ENCODE measurements at places on chromosomes 2 and 18.

DNA sequence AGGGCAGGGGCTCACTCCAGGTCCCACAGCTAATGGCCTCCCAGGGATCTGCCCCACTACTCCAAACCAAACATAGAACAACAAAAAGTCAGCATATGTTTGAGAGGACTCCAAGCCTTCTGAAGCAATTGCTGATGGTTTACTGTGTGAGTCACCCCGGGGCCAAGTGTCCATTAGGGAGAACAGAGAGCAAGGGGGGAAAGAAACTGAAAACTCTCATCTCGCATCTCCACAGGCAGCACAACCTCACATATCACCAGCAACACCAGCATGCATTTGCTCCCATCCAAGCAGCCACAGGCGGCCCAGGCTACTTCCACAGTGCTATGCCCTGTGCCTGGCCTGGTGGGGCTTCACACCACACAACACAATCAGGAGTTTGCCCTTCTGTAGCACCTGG, 39.1 kb downstream of the CYRIA start:
- no peak for DNase-seq

DNA sequence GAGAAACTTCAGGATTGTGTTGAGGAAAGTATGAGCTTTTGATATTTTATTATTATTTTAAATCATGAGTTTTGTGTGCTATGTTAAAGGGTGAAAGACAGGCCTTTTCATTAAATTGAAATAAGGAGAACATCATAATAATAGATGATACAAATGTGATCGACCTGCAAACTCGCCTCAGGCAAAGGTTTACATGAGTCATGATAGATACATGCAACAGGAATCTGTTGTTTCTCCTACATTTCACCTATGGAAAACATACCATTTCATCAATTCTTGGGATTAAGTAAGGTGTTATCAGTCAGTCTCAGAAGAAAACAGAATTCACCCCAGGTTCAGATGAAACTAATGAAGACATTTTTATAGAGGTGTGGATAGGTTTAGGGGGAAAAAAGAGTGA, 1992.5 kb upstream of the PIK3C3 start:
- DNase-seq: no peak

DNA sequence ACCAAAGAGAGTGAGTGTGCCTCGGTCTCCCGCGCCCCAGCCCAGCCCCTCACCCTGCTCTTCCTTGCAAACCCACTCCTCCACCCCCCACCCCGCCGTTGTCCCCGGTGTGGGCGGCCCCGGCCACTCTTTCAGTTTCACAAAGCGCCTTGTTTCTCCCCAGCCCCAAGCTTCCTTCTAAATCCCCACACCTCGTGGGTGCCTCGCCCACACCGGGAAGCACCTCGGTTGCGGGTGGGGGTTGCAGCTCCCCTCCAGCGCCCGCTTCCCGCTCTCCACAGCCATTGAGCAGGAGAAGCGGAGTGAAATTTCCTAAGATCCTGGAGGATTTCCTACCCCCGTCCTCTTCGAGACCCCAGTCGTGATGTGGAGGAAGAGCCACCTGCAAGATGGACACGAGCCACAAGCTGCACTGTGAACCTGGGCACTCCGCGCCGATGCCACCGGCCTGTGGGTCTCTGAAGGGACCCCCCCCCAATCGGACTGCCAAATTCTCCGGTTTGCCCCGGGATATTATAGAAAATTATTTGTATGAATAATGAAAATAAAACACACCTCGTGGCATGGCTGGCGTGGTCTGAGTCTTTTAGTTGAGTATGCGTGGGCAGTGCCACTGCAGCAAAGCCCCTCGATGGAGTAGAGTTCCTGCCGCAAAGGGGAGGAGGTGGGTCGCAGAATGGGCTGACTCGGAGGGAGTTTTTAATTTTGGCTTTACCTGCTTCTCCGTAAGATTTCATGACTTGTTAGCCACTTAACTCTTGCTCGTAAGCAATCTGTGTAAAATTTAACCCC, 848 bp downstream of the TMSB10 start:
- peak; percentile 69 for DNase-seq

- DNase-seq: no peak
These were observed 498 bp downstream of the ITGAV start for GRCh38 chr2:186590350-186590758.

- peak; percentile 65 for DNase-seq
These were observed at the start of the genes FAM228B and PFN4 for GRCh38 chr2:24123195-24123921. FAM228B (plus strand) TSS chr2:24123469; CDS start chr2:24124362, 893 bp downstream. PFN4 (minus strand) TSS chr2:24123334; CDS start chr2:24122535, 799 bp downstream.

- no peak for DNase-seq
These were observed 94.1 kb upstream of the CD302 start for GRCh38 chr2:159891917-159892730.

DNA sequence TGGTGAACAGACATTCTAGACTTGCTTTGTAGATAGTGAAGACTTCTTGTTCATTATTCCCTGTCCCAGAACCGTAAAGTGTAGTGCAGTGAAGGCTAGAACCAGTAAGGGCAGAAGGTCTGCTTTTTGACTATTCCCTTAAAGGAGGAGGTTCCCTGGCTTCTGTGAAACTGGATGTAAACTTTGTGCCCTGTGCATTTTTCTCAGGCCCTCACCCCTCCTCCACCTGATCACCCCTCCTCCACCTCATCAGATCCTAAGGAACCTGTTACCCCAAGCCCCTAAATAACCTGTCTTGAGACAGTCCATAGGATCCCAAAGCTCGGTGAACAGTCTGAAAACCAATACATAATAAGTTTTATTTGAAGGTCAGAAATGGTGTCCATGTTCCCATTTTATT, 33.7 kb downstream of the SFT2D3 start:
- no peak for DNase-seq

- no peak for DNase-seq
These were observed 289.9 kb upstream of the RBMS1 start for GRCh38 chr2:160783474-160783873.

- no peak for DNase-seq
These were observed 869.1 kb downstream of the CNTNAP5 start for GRCh38 chr2:124894199-124894598.
